ENCODE measurements at places on chromosomes 2 and 18.
A peak's percentile ranks its signal among the peaks of the same experiment; 100 is the strongest.

- no peak for DNase-seq
Observed at GRCh38 chr2:146278881-146279280, 1565.9 kb upstream of the ACVR2A start.

- DNase-seq = no peak
Observed at GRCh38 chr2:236828820-236829219, 256.9 kb upstream of the COPS8 start.

- no peak for DNase-seq
Observed at GRCh38 chr2:2663401-2664036, 332.4 kb upstream of the MYT1L start.

- no peak for DNase-seq
Observed at GRCh38 chr18:63022429-63023022, 297.0 kb downstream of the BCL2 start.

DNA sequence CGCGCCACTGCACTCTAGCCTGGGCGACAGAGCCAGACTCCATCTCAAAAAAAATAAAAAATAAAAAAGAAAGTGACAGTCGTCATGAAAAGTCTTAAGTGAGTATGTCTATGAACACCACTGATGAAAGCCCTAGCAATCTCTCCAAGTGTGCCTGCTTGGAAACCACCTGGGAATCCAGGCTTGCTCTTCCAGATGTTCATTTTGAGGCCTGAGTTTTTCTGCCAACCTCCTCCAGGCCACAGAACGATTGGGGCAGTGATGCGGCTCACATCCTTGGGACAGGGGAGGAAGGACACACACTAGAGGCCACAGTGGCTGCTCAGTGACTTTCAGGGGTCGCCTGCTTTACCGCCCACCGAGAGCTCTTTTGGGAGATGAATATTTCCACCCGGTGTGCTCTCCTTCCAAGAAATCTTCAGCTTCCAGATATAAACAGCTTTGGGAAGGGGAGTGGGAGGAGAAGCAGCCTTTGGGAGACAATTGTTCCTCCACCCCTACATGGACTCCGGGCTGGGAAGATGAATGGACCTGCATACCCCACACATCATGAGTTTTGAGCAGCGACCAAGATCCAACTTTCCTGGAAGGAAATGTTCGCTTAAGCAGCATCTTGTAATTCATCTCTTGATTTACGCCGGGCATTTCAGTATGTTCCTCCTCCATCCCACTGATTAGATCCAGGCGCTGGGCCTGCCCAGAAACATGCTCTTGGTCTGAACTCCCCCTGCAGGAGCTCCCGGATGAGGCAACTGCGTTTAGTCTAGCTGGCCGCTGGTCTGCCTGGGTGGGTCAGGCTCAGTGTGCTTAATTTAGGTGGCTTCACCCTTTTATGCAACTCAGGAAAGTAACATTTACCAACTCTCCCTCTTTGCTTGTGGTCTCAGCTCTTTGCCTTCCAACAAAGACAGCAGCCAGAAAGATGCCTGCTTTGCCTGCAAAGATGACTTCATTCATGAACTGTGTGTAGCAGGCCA is 6.2 kb upstream of the ARMC9 start:
- DNase-seq = no peak

GRCh38 chr18:28039691-28040090 is 137.2 kb downstream of the CDH2 start:
- no peak for DNase-seq

DNA sequence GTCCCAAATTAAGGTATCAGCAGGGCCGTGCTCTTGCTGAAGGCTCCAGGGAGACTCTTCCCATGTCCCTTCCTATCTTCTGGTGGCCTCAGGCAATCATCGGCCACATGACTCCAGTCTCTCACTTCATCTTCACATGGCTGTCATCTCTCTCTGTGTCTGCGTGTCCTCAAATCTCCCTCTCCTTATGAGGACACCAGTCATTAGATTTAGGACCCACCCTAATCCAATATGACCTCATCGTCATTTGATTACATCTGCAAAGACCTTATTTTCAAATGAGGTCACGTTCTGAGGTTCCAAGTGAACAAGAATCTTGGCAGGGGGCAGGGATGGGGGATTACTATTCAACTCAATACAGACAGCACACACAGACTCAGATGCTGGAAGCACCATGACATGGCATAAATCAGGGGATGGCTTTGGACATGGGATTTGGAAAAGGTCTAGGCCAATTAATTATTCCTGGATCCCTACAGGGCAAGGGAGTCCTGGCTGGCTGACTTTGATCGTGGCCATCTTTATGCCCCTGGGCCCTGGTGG is 210.0 kb upstream of the SKOR2 start:
- DNase-seq = no peak

- DNase-seq = no peak
Observed at GRCh38 chr2:153963256-153963655, 91.5 kb downstream of the GALNT13 start.

DNA sequence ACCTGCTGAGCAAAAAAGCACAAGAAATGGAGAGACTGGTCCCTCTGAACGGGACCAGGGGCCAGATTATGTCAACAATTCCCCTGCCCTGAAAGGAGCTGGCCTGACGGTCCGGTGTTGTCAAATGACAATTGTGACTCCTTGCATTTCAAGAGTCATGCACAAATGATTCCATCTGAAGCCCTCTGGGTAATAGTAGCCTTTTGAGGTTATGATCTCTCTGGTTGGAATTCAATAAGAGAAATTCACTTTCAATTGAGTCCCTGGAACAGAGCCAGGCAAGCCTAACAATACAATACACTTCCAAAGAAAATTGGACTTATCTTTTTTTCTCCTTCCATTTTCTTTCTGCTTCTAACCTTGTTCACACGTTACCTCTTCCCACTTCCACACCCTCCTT is 116.9 kb downstream of the C1D start:
- no peak for DNase-seq

DNA sequence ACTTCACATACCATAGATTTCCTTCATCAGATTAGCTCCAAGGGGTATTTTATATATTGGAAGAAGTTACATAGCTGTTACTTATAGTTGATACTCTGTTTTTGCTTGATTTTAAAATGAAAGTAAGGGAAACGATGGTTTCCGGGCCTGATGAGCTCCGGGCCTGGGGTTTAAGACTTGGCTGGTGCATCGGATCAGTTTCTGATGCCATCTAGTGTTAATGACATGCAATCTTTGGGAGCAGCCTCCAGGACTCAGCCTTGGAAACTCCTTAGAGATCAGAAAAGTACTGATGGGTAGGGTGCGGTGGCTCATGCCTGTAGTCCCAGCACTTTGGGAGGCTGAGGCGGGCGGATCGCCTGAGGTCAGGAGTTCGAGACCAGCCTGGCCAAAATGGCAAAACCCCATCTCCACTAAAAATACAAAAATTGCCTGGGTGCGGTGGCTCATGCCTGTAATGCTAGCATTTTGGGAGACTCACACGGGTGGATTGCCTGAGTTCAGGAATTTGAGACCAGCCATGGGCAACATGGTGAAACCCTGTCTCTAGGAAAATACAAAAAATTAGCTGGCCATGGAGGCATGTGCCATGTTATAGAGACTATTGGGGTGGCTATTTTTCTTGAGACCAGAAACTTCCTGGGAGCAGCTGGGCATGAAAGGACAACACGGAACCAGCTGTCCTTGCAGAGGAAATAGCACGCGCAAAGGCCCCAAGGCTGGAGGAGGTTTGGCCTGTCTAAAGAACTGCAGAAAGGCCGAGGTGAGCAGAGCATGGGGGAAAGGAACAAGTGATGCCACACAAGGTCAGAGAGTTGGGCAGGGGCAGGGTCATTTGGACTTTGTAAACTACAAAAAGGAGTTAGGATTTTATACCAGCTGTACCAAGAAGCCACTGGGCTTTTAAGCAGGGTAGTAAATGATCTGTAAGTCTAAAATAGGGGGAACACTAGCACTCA is 46.9 kb upstream of the CNOT11 start:
- DNase-seq = peak; percentile 34

DNA sequence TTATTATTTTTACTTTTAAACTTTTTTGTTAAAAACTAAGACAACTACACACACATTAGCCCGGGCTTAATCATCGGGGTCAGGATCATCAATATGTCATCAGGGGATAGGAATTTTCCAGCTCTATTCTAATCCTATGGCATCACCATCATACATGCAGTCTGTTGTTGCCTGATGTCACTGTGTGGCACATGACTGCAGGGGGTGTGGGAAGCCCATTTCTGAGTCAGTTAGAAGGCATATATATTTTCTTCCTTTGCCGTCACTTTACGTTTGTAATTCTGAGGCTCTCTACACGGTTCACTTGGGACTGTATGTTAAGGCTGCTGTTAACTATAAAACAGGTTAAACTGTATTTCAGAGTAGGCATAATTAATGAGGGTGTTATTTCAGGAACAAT is 144.4 kb upstream of the ITGA6 start:
- no peak for DNase-seq

DNA sequence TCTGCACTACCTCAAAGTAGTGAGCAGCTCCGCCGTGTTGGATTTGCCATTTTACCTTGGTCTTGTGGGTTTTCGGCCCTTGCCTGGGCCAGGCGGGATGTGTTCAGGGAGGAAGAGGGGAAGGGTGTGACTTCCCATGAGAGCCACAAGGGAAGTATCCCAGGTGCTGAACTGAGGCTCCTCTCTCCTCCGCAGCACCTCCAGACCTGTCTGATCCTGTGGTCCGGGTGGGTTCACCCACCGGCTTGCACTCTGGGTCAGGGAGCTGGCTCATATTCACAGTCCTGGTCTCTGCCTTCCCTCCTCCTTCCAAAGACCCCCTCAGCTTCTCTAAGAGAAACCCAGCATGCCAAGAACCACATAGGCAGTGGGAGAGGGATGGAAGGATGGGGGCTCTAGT is 235.8 kb downstream of the SEPTIN10 start:
- DNase-seq = no peak

GRCh38 chr2:169280502-169280901 is 81.8 kb downstream of the LRP2 start:
- no peak for DNase-seq

- no peak for DNase-seq
Observed at GRCh38 chr18:21575656-21576055, 24.8 kb downstream of the ESCO1 start.

- no peak for DNase-seq
Observed at GRCh38 chr2:227888289-227888688, 16.9 kb downstream of the DAW1 start.

- DNase-seq = no peak
Observed at GRCh38 chr2:157785200-157785599, 90.9 kb downstream of the ACVR1 start.

DNA sequence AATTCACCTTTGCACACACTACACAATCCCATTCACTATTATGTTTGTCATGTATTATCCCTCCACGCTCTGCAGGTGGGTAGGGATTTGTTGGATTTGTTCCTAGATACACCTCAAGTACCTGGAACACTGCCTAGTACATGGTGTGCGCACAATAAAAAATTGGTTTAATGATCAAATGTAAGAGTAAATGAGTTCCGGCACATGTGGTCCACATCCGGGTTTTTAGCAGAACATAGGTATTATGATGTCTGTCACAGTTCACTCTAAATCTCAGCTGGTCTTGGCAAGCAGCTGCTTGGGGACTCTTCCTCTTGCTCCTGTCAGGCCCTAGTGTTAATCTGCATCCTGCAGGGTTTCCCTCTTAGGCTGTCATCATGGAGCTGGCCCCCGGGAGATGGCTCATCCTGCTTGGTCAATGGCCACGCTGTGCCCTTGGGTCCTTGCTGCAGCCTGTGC is 21.8 kb upstream of the IL1R1 start:
- no peak for DNase-seq

GRCh38 chr2:82301506-82301905 is 1997.0 kb upstream of the LRRTM1 start:
- DNase-seq = no peak

DNA sequence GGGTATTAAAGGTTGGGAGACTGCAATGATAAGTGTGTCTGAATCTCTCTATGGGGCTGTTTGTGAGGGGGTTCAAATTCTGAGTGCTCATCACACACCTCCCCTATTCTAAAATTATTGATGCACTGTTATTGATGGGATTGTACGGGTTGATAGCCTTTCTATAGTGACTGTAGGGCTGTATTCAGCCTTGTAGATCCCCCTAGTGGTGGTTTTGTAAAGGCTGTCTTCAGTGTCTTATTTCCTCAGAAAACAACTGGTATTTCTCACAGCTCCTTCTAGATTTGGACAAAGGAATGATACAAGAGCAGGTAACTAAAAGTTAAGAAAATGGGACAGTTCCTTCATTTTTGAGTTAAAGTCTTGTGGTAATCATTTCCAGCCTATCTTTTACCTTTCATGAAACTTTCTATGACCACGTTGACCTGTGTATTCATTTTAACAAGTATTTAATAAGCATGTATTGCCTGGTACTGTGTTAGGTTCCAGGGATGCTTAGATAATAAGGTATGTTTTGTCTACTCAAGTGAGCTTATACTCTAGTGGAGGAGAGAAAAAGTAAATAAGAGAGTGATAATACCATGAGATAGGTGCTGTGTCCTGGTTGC is 21.2 kb downstream of the SMAD4 start:
- no peak for DNase-seq

DNA sequence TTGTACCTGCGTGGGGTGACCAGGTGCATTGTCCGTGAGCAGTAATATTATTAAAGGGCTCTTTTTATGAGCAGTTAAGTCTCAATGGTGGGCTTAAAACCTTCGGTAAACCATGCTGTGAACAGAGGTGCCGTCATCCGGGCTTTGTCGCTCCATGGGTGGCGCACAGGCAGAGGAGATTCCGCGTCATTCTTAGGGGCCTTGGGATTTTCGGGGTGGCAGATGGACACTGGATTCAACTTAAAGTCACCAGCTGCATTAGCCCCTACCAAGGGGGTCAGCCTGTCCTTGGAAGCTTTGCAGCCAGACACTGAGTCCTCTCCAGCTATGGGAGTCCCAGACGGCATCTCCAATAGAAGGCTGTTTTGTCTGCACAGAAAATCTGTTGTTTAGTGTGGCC is 107.7 kb downstream of the NFATC1 start:
- DNase-seq = no peak

DNA sequence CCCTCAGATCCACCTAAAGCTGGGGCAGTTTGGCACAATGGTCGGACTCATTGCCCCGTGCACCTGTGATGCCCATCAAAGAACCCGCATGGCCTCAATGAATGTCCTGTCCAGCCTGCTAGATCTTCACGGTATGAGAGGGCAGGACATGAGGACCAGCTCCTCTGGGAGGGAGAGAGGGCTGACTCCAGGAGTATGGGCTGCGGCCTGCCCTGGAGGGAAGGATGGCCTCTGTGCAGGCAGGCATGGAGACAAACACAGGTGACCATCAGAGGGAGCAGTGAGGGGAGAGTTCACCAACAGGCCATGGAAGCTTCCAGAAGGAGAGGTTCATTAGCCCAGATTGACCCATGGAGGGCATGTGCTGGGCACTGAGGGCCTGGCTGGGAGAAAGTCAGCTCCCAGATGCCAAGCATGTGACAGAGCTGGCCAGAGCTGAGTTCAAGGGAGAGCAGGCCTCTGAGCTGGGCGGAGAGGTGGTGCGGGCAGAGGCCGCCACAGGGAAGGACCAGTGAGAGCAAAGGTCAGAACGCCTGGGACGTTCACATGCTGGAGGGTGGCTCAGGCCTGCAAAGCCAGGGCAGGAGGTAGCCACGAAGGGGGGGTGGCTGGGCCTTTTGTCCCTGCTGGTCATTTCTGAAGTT is 36.2 kb downstream of the HJURP start:
- DNase-seq = no peak
